ENCODE measurements at places on chromosomes 2 and 18.

DNA sequence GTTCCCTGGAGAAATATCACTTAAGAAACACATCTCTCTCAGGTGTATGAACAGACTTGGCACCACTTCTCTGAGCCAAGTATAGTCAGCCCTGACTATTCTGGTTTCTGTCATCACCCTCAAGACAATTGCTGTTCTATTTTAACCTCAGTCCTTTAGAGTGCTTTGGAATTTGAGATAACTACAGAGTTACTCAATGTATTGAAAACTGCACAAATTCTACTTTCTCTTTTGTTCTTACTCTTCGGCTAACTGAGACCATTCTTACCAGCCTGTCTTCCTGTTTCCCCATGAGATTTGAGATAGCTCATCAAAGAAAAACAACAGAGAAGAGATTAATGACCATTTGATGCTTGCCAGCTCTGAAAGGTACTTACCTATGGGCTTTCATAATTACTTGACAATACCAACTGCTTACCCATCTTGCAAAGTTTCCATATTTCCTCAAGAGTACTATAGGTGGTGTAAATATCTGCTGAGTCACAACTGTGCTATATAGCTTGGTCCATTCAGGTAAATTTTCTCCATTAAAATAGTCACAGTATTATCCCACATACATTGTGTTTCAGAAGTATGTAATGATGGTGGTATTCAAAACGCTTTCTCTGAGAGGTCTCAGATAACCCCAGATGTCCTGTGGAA, 467.5 kb upstream of the CHST9 start:
- DNase-seq: no peak

DNA sequence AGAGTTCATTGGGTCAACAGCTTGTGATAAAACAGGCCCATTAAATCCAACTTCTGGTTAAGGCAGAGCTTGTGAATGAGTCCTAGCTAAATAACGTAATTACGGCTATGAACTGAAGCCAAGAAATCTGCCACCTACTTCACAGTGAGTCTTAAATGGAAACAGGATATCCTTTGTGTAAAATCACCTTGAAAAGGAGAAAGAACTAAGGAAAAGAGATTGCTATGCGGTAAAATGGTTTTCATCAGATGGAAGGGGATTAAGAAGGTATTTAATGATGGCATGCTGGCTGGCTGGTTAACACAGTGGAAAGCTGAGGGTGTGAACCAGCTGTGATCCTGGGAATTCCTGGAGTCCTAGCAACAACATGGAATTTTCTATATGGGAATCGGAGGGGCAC, 156.6 kb downstream of the DOK6 start:
- no peak for DNase-seq

DNA sequence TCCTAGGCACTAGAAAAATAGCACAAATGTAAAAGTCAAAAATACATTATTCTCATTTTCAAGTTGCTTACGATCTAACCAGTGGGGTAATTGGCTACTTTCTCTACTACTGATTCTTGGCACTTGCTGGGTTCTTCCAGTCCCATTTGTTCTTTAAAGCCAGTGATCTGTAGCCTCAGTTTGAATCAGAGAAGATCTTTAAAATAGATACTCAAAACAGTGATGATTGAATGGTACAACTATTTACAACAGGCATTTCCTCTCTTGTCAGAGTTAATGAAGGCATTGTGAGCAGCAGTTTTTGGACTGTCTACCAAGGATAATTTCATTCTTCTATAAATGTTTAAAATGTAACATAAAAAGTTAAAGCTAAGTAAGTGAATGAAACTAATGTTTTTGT, 128.3 kb upstream of the FSIP2 start:
- no peak for DNase-seq

- DNase-seq: no peak
These were observed 24.3 kb downstream of the TMEM237 start for GRCh38 chr2:201618744-201619662.

GRCh38 chr18:73908323-73908722, 239.3 kb downstream of the FBXO15 start:
- no peak for DNase-seq

DNA sequence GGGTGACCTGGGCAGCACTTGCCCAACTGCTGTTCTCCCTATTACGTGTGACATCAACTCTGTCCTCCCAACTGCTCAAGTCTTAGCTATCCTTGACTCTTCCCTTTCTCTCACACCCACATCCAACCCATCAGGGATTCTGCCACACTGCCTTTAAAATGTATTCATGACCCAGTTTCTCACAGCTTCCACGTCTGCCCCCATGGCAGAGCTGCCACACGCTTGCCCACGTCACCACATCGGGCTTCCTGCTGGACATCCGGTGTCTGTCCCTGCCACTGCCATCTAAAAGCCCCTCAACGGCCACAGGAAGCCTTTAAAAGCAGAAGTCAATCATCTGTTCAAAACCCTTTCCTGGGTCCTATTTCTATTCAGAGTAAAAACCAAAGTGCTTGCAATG, 233.1 kb upstream of the POU3F3 start:
- no peak for DNase-seq

- no peak for DNase-seq
These were observed 1539.7 kb upstream of the ACVR2A start for GRCh38 chr2:146305164-146305563.

DNA sequence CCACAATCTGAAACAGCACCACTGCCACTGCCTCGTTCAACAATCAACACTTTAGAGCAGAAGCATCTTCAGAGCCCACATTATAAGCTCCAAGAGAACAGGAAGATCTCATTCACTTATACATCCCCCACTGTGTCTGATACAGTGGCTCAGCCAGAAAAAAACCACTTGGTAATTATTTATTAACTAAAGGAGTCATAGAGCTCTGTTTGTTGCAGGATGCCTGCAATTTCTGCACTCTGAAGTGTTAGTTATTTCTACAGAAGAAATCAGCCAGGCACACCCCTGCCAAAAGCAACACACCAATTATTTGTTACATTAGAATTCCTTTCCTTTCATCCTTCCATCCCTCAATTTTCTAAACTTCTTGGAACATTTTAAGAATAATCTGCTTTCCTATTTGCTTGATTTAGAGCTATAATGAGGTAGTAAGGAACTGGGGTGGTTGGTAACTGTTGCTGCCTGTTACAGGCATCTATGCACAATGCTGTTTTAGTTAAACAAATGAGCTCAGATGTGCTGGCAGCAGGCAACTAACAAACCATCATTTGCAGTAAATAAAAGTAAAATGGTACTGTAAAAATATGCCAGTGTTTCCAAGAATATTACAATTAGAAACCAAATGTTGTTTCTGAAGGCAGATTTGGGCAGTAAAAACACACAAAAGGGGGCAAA, 59.9 kb downstream of the DYM start:
- peak; percentile 64 for DNase-seq

- DNase-seq: no peak
These were observed 3.6 kb upstream of the KCNJ13 start for GRCh38 chr2:232779934-232780333.

DNA sequence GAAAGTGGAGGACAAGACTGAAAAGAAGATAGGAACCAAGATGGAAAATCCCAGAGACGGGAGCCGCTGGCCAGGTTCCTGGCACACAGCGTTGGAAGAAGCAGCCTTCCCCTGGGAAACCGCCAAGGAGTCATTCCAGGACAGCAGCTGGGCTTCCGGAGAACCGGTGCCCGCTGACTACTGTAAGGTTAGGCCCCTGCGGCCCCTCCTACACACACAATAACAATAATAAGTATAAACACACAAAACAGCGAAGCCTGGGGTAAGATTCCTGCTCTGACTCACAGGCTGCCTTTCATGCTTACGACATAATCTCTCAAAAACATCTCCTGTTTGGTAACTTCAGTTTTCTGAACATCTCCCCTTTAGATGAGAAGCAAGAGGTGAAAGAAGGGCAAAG, 28.1 kb upstream of the MYCN start:
- no peak for DNase-seq

DNA sequence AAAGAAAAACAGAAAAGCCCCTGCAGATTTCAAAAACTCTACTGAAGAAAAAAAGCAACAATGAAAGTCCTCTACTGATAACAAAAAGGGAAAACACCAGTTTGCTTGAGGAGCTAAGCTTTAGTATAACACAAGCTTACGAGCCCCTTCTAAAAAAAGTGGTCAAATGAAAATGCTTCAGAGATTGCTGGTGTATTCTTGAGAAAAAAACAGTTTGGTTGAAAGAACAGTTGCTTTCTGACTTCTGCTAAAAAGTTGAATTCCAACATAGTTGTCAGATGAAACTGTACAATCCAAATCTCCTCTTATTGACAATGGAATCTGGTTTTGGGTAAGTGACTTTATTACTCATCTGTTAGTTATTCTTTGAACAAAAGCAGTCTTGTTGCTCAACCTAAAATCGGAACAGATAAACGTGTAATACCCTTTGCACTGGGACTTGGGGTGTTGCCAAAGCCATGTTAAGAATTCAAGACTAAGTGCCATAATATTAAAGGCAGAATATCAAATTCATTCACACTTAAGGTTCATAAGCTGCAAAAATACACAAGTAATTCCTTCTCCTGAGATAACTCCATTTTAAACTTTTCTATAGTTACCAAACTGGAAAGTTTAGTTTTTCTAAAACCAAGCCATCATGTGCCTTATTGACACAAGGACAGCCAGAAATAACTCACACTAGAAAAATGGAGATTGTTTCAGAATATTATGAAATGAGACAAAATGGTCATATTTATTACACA, 45.3 kb upstream of the SPAG16 start:
- DNase-seq: peak; percentile 81

GRCh38 chr2:223315813-223316212, 263.8 kb downstream of the KCNE4 start:
- no peak for DNase-seq

DNA sequence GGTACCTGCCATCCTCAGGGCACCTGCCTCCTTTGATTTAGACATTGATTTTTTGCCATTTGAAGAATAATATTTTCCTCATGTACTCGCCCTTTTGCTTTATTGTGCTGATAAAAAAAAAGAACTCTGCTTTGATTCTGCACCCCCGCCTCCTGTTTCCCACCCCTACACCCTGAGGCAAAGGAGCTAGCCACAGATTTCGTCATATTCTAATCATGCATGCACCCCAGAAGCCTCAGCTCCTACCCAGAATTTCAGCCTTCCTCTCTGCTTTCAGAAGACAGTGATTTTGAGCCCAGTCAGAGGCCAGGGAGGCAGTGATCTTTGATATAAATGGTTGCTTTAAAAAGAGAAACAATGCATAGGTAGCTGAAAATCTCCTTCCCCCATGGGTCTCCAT, 329.0 kb downstream of the PTPRM start:
- no peak for DNase-seq

- no peak for DNase-seq
These were observed 137.9 kb downstream of the RDH14 start for GRCh38 chr2:18422432-18423165.

GRCh38 chr2:240164586-240164985, 24.1 kb upstream of the OTOS start:
- DNase-seq: no peak

Measured in RCC 7860 (cell line).